Skeletal muscle cell (primary cell): ENCODE measurements at places on chromosomes 1 and 21.

DNA sequence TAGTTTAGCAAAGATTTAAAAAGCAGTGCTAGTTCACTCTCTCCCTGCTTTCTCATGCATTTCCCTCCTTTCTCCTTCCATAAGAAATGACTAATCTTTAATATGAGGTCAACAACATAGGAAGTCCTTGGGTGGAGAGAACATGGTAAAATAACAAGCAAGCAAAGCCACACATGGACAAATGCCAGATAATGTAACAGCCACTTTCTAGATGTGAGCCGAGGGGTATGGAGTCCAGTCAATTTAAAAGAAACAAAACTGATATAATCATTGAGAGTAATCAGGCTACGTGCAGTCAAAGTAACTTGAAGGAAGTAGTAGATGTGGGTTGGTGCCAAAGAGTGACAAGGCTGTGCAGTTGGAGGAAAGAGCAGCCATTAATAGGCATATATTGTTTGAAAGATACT is 69.6 kb downstream of the DUSP10 start:
- DNase-seq = peak; percentile 78

GRCh38 chr1:232893481-232894313 is 56.7 kb upstream of the NTPCR start:
- DNase-seq = no peak

GRCh38 chr1:5509664-5510452 is 482.4 kb downstream of the NPHP4 start:
- DNase-seq = no peak

GRCh38 chr21:16304174-16305095 is 574.7 kb downstream of the USP25 start:
- DNase-seq = no peak

DNA sequence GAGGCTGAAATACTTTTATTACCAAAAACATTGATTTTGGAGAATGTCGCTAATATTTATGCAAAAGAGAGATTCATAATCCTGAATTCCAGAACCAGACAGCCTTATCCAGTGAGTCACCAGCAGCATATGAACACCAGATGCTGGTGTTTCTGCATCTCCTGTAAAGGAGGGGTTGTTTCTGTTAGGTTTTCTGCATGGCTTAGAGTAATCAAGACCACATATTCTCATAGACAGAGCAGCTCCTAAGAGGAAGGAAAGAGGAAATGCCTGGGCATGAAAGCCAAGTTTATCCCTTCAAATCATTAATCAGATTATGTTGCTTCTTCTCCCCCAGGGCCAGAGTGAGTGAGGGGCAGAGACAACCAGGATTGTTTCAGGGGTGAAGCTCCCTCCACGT is 86.2 kb downstream of the NGF start:
- DNase-seq = peak; percentile 79

- no peak for DNase-seq
Measured at GRCh38 chr1:155946633-155947219, 5.3 kb downstream of the RXFP4 start.

DNA sequence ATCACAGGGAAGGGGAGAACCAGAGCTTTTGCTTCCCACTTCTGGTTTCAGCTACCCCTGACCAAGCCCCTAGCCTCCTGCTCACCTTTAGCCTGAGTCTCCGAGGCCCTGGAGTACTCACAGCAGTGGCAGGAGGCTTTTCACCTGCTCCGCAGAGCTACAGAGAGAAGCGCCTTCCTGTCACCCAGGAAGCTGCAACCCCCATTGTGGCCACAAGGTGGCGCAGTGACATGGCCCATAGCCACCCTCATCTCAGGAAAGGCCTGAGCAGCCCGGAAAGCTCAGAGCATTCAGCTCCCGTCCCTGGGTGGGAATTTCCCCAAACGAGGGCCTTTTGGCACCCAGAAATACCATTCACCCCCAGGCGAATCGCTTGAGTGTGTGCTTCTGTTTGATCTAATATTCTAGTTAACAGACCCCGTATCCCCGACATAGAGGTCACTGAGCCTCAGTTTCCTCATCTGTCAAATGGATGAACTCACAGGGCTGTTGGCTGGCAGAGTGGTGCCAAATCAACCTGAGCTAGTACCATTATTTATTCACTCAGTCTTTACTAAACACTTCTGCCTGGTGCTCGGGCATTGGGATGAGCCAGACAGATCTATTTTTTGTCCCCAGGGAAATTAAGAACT is 25.3 kb downstream of the A3GALT2 start:
- DNase-seq = peak; percentile 21

- DNase-seq = no peak
Measured at GRCh38 chr1:192521734-192522133, 53.8 kb upstream of the RGS1 start.

DNA sequence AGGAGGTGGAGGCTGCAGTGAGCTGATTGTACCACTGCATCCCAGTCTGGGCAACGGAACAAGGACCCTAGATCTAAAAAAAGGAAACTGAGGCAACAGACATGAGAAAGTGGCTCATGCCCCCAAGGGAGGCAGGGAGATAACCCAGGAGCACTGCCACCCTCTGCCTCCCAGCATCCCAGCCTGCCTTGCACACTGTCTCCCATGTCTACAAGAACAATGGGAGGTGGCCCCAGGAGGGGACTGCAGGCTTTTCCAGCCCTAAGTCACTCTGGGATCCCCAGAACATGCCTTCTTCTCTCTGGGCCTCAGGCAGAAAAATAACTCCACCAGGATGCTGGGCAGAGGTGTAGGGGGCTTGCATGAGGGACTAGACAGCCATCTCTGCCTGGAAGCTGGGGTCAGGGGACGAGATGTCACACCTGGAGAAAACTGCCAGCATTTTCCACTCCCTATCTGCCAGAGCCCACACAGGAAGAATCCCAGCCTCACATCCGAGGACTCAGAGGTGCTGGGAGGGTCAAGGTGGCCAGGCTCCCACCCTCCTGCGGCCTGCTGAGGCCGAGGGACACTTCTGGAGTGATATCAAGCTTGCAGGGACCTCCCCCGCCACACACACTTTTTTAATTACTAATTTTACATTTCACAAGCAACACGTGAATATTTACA is 21.4 kb downstream of the RUNX3 start:
- no peak for DNase-seq

- no peak for DNase-seq
Measured at GRCh38 chr1:234515821-234516241, 36.9 kb upstream of the TARBP1 start.

GRCh38 chr1:229886636-229887035 is 180.4 kb upstream of the GALNT2 start:
- DNase-seq = no peak
